CMK (cell line): ENCODE measurements at places on chromosomes 11 and 22.

DNA sequence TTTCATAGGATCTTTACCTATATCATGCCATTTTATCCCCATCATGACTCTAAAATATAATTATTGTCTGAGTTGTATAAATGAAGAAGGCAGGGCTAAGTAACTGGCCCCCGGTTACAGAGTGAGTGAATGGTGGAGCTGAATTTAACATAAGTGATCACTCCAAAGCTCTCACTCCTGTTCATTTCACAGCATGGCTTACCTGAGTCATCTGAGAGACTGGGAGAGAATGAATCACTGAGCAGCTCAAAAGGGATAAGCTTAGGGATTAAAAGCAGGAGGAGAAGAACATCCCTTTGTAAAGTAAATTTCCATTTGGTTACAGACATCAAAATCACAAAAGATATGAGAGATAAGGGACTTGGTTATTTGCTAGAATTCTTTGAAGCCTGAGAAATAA, 294.0 kb upstream of the CTSC start:
- DNase-seq, result no peak

DNA sequence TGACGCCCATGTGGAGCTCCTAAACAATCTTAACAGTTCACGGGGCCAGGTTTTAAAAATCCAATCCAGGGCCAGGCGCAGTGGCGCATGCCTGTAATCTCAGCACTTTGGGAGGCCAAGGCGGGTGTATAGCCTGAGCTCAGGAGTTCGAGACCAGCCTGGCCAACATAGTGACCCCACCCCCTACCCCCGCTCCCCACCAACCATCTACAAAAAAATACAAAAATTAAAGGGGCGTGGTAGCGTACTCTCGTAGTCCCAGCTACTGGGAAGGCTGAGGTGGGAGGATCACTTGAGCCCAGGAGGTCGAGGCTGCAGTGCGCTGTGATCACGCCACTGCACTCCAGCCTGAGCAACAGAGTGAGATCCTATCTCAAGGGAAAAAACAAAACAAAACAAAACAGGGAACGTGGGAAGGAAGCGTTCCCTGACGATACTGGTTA, 689 bp upstream of the SART1 start:
- DNase-seq, result peak; percentile 55

DNA sequence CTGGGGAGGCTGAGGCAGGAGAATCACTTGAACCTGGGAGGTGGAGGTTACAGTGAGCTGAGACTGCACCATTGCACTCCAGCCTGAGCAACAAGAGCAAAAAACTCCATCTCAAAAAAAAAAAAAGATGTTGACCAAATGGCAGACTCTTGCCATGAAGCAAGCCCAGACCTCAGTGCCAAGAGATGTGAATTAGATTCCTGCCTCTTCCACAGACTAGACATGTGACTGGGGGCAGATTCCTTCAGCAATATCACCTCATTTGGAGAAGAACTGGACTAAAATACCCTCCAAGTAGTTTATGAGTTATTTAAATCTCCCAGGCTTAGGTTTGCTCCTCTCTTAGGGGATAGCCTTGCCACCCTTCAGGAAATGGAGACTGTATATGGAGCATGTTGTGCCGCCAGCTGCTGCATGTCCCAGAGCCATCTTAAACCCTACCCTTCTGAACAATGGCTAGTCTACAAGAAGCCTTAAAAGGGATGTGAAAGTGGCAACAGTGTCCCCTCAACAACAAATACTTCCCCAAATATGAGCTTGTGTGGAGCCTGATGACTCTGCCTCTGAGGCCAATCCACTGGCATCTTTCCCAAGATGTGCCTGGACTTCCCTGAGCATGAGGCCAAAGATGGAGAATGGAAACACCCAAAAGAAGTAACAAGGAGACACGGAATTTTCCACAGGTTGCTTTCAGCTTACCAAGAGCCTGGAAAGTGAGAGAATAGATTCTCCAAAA, 763 bp upstream of the MS4A7 start:
- no peak for DNase-seq

DNA sequence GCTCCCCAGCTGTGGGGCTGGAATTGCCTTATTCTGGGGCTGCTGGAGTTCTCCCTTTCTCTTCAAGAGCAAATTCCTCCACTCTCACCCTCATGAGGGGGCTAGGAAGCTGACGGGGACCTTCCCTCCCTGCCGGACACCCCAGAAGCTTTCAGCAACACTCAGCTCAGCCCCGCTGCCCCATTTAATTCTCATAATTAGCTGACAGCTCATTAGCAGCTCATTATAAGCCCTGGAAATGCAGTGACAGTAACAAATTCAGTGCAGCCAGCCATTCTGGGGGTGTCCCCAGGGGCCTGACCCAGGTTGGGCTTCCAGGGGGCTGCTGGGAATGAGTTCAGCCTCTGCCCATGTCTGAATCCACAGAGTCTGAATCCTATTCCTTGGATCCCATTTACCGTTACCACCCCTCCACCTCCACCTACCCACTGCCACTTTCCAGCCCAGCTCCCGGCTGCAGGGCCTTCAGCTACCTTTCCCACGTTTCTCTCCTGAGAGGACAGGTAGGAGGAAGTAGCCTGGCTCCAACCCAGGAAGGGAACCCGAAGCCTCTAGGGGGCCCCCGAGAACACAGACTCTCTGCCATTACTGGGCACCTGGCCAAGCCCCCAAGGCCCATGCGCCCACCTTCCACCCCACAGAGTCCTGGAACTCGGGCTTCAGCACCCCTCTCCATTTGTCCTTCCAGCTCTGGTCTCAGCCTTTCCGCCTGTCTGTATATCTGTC, 101.7 kb upstream of the LMO1 start:
- DNase-seq, result no peak

- DNase-seq, result no peak
Observed at GRCh38 chr22:29870574-29870973, 12.4 kb upstream of the MTMR3 start.

DNA sequence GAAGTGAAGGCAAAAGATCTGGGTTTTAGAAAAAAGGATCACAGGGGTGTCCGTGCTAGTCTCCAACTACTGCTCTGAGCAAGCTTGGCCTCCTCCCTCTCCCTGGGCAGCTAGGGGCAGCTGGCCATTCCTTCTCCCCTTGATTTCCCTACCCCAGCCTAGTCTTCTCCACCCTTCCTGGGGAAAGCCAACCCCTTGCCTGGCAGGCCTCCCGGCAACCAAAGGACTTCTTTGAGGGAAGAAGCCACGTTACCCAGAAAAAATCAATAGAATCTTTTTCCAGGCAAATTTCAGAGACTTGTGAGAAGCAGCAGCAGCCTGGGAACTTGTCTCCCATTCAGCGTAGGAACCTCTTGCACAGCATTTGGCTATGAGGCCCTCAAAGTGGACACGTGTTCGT, 91.5 kb downstream of the MIAT start:
- DNase-seq, result no peak

- no peak for DNase-seq
Observed at GRCh38 chr22:30170129-30170528, 76.4 kb downstream of the LIF start.

DNA sequence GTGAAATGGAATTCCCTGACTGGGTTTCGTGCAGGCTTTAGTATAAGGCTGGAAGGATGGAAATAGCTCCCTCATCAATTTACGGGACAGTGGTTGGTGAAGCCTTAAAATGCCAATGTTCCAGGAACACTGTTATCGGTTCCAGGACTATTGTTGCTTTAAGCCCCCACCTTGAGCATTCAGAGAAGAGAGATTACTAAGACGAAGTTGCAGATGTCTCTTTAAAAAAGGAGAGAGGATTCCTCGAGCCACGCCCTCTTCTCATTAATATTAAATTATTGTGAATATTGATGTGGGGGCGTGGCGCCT, 195 bp upstream of the CREB3L1 start:
- no peak for DNase-seq

DNA sequence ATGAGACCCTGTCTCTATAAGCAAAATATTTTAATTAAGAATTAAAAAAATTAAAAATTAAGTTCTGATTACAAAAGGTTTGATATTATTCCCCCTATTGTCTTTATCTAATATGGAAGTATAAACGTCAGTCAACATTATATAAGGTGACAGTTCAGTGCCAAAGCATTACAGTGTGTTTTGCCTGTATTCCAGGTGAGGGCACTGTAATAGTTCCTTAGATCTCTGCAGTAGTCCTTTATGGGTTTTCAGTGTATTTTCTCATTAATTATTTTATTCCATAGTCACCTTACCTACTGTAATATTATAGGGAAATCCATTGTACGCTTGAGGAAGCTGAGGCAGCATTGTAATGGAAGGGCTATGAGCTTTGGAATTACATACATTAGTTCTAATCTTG, 33.0 kb downstream of the FAR1 start:
- DNase-seq, result no peak

- no peak for DNase-seq
Observed at GRCh38 chr22:33666961-33667619, 253.2 kb downstream of the LARGE1 start.

DNA sequence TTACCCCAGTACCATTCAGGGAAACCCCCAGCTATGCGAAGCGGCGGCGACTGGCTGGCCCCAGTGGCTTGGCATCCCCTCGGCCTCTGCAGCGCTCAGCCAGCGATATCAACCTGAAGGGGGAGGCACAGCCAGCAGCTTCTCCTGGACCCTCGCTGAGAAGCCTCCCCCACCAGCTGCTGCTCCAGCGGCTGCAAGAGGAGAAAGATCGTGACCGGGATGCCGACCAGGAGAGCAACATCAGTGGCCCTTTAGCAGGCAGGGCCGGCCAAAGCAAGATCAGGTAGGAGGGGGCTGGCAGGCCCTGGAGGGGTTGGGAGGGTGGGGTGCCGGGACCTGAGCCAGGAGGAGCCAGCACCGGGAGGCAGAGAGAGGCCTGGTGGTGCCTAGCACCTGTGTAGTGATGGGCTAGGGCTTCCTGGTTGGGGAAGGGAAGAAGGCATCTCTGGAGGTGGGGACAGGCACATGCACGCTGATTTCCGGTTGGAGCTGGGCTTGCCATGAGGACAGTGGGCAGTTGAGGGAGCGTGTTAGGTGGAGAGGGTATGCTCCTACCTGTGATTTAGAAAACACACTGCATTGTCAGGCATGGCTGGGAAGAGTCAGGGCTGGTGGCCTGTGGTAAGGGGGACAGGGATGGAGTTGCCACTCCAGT, 22.3 kb downstream of the SHANK3 start:
- no peak for DNase-seq

- no peak for DNase-seq
Observed at GRCh38 chr22:38452373-38453065, 2.5 kb downstream of the KCNJ4 start.

- no peak for DNase-seq
Observed at GRCh38 chr11:15091175-15091574, 17.8 kb downstream of the CALCB start.

- no peak for DNase-seq
Observed at GRCh38 chr11:119712006-119712405, 17.0 kb downstream of the NECTIN1 start.

DNA sequence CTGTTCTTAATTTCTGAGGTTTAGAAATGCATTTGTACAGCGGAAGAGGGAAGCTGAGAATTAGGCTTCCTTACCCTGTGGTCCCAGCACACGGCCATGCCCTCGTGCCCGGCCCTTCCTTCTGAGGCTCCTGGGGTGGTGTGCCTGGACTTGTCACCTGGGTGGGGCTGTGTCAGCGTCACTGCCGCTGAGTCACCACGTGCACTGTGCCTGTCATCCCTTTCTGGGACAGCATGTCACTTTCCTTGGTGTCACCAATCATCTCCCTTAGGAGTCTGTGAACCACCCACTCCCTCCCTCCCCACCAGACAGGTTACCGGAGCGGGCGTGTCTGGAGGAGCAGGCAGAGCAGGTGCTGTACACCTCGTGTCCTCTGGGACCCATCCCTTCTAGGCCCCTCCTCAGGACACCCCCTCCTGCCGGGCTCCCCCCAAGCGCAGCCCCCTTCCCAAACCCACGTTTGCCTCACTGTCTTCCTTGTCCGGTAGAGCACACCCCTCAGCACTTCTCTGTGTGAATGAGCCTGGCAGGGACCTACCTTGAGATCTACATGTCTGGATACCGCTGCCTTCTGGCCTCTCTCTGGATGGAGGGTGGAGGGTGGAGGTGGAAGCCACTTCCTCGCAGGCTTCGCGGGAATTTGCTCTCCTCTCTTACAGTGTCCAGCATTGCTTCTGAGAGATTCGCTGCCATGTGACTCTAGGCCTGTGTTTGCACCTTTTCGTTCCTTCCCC, 367.6 kb downstream of the TBC1D22A start:
- DNase-seq, result no peak

DNA sequence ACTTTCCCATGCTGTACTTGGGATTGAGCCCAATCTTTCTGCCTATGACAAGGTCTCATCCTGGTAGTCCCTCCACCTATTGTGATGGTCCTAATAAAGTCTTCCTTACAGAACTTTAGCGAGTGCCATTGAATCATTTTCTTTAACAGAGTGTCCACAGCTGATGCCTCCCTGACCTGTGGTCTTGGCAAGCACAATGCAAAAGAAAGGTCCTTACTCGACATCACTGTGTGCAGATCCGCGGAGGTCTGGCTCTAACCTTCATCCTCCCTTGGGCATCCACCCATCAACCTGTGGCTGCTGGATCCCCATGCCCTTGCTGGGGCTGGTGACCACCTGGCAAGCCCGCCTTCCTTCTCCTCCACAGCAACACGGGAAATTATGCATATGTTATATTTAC, 1203.9 kb downstream of the TBC1D22A start:
- no peak for DNase-seq

GRCh38 chr11:85231588-85231987, 395.6 kb downstream of the DLG2 start:
- no peak for DNase-seq

- no peak for DNase-seq
Observed at GRCh38 chr11:102157219-102157618, 47.0 kb downstream of the YAP1 start.
